ENCODE measurements at places on chromosomes 6 and 20.

GRCh38 chr6:139151425-139152087, 16.7 kb downstream of the HECA start:
- no peak for DNase-seq

DNA sequence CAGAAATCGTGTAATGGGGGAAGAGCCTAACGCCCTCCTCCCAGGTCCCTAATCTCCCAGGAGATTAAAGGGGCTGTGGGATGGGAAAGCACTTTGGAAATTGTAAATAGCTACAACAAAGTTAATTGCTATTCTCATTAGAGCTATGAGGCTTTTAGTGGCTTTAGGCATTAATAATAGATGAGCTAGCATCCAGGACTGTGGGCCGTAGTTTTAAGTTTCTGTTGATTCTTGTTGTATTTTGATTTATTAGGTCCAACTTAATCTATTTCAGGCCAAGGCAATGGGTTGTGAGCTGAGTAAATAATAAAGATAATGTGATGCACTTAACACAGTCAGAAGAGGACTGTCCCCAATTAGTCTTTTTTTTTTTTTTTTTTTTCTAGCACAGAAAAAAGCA, 67.7 kb downstream of the ANKRD6 start:
- DNase-seq: no peak

DNA sequence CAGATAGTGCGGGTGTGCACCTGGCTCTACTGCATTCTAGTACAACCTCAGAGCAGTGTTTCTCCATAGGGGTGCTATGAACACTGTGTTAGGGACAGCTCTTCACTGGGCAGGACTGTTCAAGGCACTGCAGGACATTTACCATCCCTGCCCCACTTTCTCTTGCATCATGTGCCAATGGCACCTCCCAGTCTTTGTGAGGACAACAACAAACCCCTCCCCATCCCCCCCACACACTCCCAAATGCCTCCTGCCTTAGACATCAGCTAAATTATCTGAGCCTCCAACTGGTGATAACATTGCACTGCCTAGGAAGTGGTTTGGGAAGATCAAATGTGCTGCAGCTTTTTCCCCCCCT, 98.9 kb downstream of the FYN start:
- no peak for DNase-seq

GRCh38 chr20:56249244-56249955, 868 bp downstream of the MC3R start:
- DNase-seq: no peak

- DNase-seq: no peak
Measured at GRCh38 chr6:32843331-32843978, 392 bp downstream of the PSMB8 start.

DNA sequence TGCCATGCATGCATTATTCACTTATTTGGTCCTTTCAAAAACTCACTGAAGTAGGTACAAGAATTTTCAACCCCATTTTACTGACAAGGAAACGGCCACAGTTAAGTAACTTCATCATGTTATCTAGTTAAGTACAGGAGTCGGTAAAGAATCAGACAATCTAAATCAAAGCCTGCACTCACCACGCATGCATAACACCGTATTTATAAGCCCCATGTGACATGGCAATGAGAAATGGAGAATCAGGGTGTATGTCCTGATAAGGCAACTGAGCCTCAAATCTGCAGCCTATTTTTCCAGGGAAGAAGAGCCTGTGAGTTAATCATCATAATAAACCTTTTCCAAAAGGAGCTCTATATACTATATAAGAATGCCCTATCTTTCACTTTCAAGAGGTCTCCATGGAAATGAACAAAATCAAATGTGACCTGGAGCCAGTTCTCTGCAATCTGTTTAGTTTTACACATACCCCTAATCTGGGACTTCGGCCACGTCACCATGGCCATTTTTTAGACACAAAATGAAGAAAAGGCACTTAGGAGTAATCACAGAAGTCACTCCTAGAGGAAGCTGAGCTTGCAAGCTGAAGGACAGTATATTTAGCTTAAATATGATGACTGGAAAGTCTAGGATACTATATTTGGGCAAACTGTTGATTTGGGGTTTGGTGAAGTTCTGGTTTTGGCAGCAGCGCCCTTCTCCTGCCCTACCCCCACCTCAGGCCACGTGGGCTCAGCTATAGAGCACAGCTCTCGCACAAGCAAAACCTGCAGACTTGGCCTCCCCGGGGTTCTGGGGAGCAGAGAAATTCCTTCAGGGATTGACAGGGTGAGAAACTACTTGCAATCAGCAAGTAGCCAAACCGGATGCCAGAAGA, 19.2 kb downstream of the TRAM2 start:
- DNase-seq: no peak

DNA sequence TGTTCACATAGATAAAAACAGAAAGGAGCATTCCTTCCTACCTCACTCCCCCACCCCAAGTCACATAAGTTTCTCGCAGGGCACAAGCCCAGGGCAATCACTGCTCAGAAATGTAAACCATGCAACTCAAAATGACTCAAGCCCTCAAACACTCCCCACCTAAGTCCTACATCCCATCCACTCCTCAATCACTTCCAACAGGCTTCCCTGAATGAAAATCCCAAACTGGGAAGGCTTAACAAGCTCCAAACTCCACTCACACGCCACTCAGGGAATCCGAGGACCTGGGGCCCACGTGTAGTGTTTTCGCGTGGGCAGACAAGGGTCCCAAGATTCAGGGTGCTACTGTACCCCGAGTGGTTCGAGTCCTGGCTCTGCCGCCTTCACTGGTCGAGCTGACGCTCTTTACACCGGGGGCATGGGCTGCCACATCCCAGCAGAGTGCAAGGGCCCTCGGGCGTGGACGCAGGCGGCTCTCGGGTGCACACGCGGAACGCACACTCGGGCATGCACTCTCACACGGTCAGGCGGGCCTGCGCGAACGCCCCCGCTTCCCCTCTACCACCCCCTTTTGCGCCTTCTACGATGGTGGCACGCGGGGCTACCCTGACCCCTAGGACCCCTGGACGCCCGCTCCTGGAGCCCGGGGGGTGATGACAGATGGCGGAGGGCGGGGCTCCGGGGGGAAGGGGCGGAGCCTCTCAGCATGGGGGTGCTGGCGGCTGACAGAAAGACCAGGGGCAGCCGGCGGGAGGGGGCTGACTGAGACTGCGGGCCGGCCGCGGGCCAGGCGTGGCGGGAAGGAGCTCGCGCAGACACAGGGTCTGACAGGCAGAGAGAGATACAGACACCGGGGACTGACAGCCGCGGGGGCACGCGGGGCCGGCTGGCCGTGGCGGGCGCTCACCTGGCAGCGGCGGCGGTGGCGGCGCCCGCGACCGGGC, 657 bp downstream of the ZHX3 start:
- DNase-seq: no peak

- DNase-seq: no peak
Measured at GRCh38 chr6:131831392-131831791, 23.6 kb downstream of the ENPP1 start.

GRCh38 chr6:148997865-148998264, 251.0 kb downstream of the UST start:
- DNase-seq: no peak

- no peak for DNase-seq
Measured at GRCh38 chr6:41588111-41588510, 41.9 kb downstream of the FOXP4 start.

DNA sequence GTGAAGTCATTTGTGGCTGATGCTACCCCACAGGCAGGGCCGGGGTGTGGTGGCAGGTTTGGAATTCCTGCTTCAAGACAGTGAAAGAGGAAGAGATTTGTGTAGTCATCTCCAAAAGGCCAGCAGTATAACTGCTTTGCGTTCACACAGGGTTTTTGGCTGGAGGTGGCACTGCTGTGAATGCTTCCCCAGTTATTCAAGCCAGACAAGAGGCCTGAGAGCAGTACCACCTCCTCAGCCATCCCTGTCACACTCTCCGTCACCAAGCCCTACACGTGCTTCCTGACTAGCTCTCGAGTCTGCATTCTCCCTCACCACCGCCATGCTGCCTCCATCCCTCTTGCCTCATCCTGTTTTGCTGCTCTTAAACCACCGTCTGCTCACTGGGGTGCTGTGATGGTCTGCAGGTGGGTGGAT, 23.9 kb downstream of the ARMC2 start:
- no peak for DNase-seq

- no peak for DNase-seq
Measured at GRCh38 chr6:7215131-7215530, 97.9 kb downstream of the SSR1 start.

DNA sequence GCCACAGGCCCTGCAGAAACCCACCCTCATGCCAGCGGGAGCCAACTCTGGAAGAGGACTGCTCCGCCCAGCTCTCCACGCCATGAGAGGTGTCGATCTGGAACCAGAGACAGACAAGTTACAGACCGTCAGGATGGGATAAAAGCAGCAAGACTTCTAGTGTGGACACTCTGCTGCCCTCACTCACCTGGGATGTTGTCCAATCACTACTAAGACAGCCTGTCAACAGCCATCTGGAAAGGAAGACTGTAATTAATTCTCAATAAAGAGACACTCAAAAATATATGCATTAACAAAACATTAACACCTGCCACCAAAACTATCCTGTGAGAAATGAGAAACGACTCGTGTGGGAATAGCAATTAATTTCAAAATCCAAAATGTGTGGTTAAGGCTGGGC, 28.3 kb downstream of the SLC2A4RG start:
- DNase-seq: no peak

DNA sequence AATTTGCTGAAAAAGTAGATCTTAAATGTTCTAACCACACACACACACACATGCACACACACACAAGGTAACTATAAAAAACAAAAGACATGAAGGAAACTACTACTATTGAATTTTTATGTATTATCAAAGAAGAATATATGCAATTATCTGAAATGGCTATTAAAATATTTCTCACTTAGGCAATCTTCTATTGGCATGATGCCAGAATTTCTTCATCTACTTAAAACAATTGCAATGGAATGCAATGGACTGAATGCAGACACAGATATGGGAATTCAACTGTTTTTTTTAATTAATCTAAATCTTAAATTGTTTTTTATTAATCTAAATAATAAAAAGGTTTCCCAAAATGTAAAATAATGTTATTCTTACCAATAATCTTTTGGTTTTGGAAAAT, 152.6 kb upstream of the SMLR1 start:
- peak; percentile 4 for DNase-seq

GRCh38 chr6:6712449-6713403, 124.2 kb downstream of the LY86 start:
- no peak for DNase-seq

GRCh38 chr6:169700296-169700695, 1.5 kb downstream of the WDR27 start:
- DNase-seq: no peak

DNA sequence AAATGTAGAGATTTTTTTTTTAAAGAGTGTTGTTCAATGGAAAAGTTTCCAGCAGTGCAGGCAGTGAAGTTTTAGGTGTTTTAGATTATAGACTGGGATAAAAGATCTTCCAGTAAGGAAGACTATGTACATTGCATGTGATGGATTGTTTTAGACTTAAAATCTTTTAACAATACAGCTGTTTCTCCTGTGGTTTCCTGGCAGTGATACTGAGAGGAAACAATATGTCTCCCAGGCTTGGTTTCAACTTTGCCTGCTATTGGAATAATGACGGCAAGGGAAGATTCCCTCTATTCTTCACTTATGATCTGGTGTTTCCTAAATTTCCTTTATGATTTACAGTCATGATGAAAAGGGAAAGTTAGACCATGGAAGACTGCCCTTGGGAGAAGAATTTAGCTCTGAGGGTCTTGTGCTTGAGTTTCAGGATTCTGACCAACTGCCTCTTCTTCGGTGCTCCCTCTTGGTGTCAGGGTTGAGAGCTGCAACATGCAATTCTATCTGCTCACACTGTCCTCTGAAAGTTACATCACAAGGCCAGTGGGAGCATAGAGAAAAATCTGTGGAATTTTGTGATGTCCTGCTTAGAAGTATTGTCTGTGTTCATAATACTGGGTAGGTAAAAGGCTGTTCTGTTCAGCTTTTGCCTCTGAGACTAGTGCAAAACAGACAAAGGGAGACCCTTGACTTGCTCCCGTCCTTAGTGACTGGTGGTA, 262.8 kb upstream of the MAN1A1 start:
- no peak for DNase-seq

GRCh38 chr6:163148451-163149278, 265.9 kb upstream of the QKI start:
- DNase-seq: no peak

DNA sequence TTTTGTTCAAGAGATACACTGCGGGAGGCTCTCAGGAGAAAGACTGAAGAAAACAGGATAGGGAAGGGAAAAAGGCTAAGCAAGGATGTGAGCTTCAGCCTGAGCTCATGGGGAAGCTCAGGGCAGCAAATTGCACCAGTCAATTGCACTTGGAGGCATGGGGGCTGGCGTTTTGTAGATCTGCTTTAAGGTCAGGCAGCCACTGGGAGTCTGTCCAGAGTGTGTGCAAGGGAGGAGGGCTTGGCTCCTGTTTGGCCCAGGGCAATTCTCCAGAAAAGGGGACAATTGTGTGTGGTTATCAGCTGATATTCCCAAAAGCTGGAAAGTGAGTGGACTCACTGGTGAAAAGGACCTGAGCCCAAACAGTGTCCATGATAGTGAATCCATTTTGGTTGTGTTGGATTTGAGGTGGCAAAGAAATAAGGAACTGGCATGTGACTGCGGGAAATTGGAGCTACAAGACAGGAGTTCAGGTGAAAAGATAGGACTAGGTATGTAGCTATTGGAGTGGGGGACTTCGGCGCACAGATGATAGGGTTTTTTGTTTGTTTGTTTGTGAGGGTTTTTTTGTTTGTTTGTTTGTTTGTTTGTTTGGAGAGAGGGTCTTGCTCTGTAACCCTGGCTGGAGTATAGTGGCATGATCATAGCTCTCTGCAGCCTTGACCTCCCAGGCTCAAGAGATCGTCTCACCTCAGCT, 22.3 kb upstream of the IER3 start:
- no peak for DNase-seq

DNA sequence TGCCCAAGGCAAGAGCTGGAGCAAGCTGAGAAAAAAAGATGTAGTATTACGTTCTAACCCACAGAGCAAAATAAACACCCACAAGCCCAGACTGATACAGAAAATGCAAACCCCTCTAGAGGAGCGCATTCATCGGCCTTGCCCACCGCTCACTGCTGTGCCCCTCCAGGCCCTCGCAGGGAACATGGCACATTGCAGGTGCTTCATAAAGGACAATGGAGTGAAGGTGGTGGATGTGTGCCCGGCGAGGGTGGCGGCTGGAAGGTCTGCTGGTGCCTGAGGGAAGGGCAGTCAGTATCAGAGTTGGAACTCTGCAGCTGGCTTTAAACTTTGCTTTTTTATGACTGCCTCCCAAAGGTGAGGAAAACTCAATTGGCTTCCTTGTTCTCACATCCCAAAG, 18.5 kb upstream of the IRF4 start:
- no peak for DNase-seq

- no peak for DNase-seq
Measured at GRCh38 chr6:6319952-6320811, at the start of gene F13A1. Gene F13A1, minus strand, starts transcription at chr6:6320662. Its CDS starts 1,998 bp downstream, at chr6:6318664.

GRCh38 chr6:10399451-10399850, 15.4 kb downstream of the TFAP2A start:
- no peak for DNase-seq

GRCh38 chr20:44350567-44350966, 4.9 kb upstream of the HNF4A start:
- DNase-seq: no peak

All from kidney capillary endothelial cell (primary cell).